ENCODE measurements at places on chromosomes 6 and 20.

GRCh38 chr20:19890445-19891051, 126.6 kb upstream of the NAA20 start:
- peak; percentile 8 for DNase-seq

DNA sequence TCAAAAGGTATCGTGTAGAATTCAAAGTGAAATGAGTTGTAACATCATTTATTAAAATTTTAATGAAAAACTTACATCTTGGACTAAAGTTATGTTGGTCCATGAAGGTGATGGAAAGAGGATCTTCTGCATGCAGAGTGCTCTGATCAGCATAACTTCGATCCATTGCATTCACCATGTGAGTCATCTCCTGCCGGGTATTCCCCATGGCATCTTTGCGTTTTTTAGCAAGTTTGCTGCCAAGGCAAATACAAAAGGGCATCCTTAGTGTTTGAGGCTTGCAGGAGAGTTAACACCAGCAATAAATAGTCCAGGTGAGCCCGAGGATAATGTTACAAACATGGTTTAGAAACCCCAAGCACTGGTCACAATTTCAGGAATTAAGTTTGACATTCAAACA, 104.2 kb upstream of the THEMIS start:
- DNase-seq, result no peak

DNA sequence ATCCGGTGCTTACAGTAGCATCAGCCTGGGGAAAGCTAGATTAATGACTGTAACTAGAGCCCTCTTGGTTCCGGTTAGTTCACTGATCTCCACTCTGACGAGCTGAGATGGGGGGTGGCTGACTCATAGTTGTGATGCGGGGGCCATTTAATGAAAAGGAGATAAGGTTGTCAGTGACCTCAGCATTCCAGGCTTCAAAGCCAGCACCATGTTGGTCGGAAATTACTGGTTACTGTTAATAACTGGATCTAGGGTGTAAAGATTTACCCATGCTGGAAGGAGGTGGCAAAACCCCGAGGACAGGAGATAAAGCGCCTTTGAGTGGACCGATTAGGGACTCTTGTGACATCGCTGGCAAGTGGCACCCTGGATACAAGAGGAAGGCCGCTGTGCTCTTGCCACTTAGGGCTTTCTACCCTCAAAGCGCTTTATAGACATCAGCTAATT, 21.1 kb downstream of the FOXC1 start:
- no peak for DNase-seq

DNA sequence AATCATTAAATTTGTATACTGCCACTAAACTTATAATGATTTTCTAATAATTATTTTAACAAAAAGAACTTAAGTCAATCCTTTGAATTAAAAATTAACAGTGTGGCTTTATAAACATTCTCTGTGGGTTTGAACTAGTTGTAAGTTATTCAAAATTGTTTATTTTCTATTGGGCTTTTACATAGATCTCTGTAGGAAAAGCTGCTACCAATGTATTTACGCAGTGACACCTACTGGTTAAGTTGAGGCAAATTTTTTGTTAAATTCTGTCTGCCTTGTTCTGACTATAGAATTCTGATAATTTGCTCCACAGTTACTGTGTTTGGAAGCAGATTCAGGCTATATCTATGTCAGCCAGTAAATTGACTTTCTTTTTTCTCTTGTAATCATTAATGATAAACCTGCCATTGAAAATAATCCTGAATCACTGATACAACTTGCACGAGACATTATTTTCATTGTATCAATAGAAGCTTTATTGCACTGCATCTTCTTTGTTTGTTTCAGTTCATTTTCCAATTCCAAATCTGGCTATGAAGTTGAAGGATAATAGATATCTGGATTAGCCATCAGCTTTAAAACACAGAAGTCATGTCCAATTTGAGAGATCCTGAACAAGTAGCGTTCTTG, 66.0 kb upstream of the UTRN start:
- DNase-seq, result no peak

GRCh38 chr20:36105711-36106226, 48.8 kb upstream of the EPB41L1 start:
- DNase-seq, result no peak

- no peak for DNase-seq
These were observed 214.6 kb downstream of the GMDS start for GRCh38 chr6:2030682-2031244.

Measured in spinal cord (tissue), 10 donors.